NCI-H2029 (cell line): ENCODE measurements at places on chromosomes 6 and 20.

DNA sequence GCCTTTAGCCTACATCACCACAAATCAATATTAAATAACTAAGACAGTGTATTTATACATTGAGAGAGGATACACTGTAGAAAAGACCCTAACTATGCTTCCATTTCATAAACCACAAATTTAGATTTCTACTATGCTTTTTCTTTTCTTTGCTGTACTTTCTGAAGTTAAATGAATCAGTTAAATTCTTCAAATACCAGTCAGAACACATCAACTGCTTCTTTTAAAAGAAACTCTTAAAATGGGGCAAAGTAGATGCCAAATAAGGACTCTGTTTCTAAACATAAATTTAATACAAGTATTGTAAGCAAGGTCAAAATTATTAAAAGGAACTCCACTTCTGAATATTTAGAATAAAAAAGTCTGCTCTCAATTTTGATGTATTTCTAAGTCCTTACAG, 76.9 kb downstream of the GMDS start:
- no peak for DNase-seq

GRCh38 chr6:156538875-156539660, 238.1 kb upstream of the ARID1B start:
- no peak for DNase-seq

GRCh38 chr6:140874066-140874465, 1258.7 kb upstream of the GJE1 start:
- DNase-seq, result no peak

DNA sequence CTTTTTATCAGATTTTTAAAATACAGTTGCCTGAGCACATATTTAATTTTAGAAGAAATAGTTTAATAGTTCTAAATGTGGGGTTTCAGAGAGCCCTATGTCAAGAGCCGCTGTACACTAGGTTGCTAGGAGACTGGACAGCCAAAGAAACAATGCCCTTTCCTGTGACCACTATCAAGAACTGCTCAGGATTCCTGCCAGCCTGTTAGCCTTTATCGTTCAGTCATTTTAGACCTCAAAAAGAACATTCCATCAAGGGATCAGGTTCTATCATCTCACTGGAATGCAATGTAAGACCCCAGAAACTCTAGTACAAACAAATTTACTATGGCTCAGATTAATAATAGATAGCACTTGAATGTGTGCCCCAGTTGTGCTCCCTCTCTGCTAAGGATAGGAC, 181.2 kb upstream of the CCN2 start:
- no peak for DNase-seq

DNA sequence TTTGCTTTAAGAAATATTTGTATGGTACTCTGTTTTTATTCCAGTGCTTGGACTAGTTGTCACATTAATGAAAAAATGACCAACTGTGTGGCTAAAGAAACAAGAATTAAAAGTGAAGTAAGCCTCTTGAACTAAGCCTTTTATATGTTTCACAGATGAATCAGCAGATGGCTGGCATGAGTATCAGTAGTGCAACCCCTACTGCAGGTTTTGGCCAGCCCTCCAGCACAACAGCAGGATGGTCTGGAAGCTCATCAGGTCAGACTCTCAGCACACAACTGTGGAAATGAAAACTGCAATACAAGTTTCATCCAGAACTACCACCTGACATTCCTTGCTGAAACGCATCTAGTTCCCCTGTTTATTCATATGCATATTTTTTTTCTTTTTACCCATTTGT, 96.8 kb downstream of the B3GAT2 start:
- DNase-seq, result no peak

DNA sequence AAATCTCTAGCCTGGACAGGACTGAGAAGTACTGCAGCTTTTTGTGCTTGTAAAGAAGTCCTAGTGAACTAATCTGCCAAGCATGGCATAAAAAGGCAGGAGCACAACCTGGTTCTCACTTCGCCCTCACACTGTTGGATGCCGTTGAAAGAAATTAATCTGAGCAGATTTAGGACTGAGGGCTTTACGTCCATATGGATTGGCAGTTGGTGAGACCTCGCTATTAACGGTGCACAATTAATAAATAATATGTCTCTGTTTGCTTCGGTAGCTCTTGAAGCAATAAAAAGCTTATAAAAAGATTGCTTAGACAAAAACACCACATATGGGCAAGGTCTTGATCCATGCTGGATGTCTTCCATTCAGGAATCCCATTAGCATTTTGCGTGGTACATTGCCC, 185.6 kb upstream of the EPHA7 start:
- no peak for DNase-seq

DNA sequence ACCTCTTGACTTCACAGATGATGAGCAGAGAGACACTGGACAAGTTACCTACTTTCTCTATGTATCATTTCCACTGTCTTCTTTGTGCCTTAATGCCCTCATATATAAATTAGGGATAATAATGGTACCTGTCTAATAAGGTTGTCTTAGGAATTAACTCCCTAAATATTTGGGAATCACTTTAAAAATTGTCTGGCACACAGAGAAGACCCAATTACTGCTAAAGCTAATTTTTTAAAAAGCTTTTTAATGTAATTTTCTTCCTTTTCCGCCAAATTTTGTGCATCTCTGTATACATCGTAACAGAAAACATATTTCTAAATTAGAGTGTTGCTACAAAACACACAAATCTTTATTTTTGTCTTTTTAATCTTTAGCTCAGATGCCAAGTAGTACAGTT, 816.8 kb upstream of the ADGRB3 start:
- DNase-seq, result no peak

GRCh38 chr6:21596145-21596948, 2.8 kb downstream of the SOX4 start:
- DNase-seq, result peak; percentile 56
